ENCODE measurements at places on chromosomes 1 and 21.

- DNase-seq = no peak
Observed at GRCh38 chr1:59165353-59165752, 131.5 kb upstream of the FGGY start.

- DNase-seq = no peak
Observed at GRCh38 chr1:169259816-169260215, 107.8 kb downstream of the NME7 start.

DNA sequence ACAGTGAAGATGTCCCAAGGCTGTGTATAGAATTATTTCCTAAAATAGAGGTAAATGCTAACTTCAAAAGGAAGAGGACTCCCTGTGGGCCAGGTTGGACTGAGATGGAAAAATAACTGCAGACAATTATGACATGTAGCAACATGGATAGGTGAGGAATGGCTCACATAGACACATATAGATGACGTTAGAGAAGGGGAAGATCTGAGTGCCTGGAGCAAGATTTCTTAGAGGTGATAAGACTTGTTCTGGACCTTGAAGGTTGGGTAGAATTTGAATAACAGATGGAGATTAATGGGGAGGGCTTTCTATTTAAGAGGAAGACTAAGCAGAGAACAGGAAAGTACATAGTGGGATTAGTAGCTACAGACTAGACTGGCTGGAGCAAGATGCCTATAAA is 76.9 kb downstream of the C1orf21 start:
- no peak for DNase-seq

GRCh38 chr1:60924964-60925798 is 157.2 kb upstream of the NFIA start:
- no peak for DNase-seq

GRCh38 chr1:185479796-185480195 is 162.8 kb upstream of the IVNS1ABP start:
- DNase-seq = no peak

GRCh38 chr1:194476351-194476750 is 1289.9 kb upstream of the B3GALT2 start:
- no peak for DNase-seq

DNA sequence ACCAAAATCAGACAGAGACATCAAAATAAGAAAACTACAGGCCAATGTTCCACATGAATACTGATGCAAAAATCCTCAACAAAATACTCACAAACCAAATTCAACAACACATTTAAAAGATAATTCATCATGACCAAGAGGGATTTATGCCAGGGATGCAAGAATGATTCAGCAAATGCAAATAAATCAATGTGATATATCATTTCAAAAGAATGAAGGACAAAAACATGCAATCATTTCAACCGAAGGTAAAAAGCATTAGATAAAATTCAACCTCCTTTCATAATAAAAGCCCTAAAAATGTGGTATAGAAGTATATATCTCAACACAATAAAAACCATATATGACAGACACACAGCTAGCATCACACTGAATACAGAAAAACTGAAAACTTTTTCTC is 81.5 kb upstream of the LYPLAL1 start:
- DNase-seq = peak; percentile 23

DNA sequence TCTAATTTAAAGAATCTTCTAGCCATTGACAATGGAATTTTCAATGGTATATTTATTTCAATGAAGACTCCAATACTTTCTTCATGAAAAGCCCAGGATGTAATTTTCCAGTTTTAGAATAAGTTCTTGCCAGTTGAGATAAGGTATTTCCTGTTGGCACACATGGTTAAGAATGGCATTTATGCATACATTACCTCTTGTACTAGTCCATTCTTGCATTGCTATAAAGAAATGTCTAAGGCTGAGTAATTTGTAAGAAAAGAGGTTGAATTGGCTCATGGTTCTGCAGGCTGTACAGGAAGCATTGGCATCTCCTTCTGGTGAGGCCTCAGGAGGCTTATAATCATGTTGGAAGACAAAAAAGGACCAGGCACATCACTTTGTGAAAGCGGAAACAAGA is 1179.6 kb downstream of the AMY1C start:
- no peak for DNase-seq

DNA sequence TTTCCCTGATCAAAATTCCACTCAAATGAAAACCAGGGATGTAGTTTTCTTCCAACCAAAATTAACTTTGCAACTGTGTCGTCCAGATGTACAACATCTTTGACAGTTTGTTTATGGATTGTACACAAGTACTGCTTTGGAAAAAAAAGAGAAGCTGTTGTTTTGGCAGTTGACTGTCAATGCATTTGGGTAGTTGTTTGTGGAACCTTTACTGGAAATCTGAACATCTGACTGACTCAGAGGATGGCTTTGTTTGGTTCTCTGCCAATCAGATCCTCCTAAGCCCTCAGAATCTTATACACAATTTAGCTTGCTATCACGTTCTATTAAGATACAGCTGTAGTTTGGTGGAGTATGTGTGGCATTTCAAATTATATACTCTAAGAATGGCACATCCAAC is 195.0 kb downstream of the KCNK2 start:
- peak; percentile 45 for DNase-seq

DNA sequence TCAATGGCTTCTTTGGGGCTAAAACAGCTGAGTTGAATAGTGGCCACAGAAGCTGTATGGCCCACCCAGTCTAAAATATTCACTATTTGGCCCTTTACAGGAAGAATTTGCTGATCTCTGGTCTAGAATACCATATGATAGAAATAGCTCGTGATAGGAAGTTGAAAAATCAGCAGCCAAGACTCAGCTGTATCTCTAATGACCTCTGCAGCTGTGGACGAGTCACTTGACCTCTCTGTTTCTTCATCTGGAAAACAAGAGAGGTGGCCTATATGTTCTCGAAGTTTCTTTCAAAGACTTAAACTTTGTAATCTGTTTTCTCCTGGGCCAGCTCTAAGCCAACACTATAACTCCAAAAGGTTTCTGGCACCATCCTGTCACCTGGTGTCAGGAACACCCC is 129.2 kb downstream of the ZBTB18 start:
- no peak for DNase-seq

DNA sequence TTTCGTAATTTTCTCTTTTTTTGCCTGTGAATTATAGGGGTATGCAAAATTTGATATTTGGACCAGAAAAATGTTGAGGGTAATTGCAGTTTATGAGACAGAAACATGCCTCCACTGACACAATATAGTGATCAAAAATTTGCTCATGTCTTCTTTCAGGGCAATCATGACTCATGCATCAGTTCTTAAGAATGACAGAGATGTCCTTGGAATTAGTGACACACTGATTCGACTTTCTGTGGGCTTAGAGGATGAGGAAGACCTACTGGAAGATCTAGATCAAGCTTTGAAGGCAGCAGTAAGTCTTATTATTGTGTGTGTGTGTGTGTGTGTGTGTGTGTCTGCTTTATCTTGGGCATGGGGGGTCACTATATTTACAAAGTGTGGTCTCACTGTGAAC is 27.5 kb downstream of the CTH start:
- no peak for DNase-seq

DNA sequence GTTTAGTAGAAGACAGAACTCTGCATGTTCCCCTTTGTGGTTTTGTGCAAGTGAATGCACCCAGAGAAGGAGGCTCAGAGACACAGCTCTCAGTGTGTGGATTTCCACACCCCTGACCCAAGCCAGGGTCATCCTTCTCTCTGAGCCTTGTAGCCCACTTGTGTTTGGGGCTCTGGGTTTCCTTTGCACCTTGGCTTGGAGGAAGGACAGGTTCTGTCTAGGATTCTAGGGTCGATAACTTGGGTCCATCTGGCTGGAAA is 27.2 kb downstream of the MYOG start:
- no peak for DNase-seq

DNA sequence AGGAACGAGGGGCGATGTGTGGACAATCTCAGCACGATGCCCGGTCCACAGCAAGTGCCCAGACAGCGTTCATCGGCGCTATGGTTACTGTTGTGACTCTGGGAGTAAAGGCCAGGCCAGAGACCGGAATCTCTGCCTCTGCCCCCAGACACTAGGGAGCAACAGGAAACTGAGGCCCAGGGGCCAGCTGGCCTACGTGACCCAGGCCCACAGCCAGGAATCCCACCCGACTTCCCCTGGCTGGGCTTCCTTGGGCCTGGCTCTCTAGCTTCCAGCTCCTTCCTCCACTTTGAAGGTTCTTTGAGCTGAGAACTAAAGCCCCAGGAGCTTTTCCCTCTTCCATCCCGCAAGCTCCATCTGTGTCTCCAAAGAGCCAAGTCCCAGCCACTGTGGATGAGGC is 4.6 kb downstream of the LRP8 start:
- DNase-seq = no peak

- peak; percentile 51 for DNase-seq
Observed at GRCh38 chr1:54547601-54548388, at the start of gene ACOT11. Gene ACOT11, plus strand, starts transcription at chr1:54548228. Its CDS starts 82 bp downstream, at chr1:54548310.

DNA sequence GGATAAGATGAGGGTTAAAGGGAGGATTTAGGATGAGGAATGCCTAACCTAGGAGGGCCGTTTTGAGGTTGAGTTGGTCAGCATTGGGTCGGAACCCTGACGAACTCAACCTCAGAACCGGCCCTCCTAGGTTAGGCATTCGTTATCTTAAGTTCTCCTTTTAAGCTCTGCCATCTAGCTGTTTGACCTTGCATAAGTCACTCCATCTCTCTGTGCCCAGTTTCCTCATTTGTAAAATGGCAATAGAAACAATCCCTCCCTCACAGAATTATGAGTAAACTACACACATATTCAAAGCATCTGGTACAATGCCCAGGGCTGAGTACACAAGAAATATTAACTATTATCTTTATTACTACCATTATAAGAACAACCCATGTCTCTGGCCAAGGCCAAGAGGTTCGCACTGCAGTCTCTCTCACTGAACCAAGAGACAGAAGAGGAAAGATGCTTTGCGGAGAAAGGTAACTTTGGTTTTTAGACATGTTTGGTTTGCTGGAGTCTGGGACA is 4.8 kb downstream of the ABCB10 start:
- DNase-seq = no peak

DNA sequence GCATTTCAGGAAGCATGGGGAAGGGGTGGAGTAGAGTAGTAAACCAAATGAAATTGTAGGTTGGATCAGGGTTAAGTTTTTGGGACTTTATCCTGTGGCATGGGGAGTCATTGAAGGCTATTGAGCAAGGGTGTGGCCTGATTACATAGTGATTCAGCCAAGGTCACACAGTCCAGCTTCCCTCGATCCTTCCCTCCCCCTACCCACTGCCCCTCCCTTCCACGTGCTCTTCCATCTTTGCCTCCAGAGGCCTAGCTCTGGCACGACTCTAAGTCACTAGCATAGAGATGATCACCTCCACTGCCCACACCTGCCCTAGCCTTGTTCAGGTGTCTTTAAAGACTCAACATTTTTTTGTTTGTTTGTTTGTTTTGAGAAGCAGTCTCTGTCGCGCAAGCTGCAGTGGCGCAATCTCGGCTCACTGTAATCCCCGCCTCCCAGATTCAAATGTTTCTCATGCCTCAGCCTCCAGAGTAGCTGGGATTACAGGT is 37.2 kb upstream of the SLC9A1 start:
- no peak for DNase-seq

- no peak for DNase-seq
Observed at GRCh38 chr1:231970684-231971083, 344.1 kb downstream of the DISC1 start.

DNA sequence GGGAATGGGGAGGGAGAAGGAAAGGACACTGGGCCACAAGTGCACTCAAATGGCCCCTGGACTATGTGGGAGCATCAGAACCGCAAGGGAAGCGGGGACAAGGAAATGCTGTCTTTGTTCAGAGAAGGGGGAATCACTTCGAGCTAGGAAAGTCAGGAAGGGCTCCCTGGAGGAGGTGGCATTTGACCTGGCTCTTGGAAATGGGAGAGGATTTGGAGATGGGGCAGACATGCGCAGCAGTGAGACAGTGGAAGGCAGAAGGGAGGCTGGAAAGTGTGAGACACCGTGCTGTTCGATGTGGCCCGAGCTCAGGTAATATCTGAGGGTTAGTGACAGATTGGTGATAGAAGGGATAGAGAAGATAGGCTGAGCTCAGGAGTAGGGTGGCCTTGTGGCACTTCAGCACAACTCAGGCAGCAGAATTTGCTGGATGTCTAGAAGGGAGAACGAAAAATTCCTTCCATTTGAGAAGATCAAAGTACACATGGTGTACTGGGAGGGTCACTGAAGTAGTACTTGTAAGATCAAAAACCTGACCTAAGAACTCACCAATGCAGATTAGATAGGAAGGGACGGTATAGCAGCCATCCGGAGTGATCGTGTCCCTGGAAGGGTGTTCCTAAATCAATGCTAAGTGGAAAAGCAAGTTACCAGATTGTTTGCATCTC is 25.4 kb downstream of the SLC1A7 start:
- no peak for DNase-seq

GRCh38 chr1:44566281-44567046 is 107.8 kb downstream of the TMEM53 start:
- DNase-seq = no peak

Data from fibroblast of the conjunctiva (primary cell).